ENCODE measurements at places on chromosomes 16 and 17.

DNA sequence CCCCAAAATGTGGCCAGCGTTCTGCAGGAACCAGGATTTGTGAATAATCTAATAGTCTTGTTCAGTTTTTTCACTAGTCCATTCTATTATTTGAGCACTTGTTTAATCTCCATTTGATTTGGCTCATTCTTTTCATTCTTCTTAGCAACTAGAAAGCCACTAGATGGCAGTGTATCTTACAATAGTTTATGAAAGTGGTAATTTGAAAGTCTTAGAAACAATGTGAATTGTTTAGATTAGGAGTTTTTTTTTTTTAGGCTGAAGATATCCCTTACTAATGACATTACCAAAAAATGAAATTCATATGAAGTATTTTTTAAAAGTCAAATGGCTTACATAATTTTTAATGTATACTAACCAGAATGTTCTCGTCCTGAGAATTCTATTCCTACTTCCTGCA lies 6.7 kb downstream of the ERI2 start:
- no peak overlapping the region for H3K4me3 ChIP-seq
- H3K4me1 ChIP-seq = no peaks in the 10 kb centered on the region
- H3K27ac ChIP-seq = no peak overlapping the region
- H3K36me3 ChIP-seq = no peaks in the 10 kb centered on the region
- DNase-seq = peak; percentile 39

GRCh38 chr17:48043176-48043575 lies 5.0 kb upstream of the NFE2L1 start:
- H3K4me3 ChIP-seq = no peak overlapping the region
- peaks cover 14% of the 10 kb centered on the region for H3K4me1 ChIP-seq
- no peak for DNase-seq
- H3K27ac ChIP-seq = no peak overlapping the region
- no peaks in the 10 kb centered on the region for H3K36me3 ChIP-seq

DNA sequence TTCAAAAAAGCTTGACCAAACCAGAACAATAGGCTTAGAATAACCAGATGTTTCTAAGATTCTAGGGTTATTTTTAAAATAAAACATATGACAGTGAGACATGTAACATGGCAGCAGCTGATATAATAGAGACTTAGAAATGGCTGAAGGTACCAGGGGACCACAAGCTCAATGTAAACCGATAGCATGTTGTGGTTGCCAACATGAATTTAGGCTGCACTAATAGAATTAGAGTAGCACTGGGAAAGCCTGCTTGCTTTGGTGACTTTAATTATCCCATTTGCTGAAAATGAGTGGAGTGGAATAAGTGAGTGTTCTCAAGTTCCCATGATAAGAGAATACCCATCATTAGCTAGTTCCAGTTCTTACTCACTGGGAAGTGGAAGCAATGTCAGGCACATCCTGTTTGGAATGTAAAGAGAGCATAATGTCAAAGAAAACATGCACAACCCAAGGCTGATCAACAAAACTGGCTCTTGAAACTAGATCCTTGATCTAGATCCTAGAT lies 621.2 kb upstream of the CDH5 start:
- no peak overlapping the region for H3K4me3 ChIP-seq
- DNase-seq = no peak
- H3K36me3 ChIP-seq = no peaks in the 10 kb centered on the region
- H3K4me1 ChIP-seq = peaks cover 4% of the 10 kb centered on the region
- H3K27ac ChIP-seq = no peak overlapping the region

DNA sequence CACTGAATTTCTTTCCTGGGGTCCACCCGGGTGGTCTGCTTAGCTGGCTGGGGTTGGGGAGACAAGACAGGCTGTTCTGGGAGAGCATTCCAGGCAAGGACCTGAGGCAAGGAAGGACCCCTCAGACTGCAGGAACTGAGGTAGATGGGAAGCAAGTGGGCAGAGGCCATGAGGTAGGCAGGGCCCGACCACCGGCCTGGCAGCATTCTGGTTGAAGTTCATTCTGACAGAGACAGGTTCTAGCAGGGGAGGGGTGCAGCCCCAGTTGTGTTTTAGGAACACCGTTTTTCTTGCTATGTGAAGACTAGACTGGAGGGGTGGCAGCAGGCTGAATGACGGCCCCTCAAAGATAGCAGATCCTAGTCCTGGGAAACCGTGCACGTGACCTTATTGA lies 17.5 kb downstream of the B9D1 start:
- H3K27ac ChIP-seq = no peak overlapping the region
- H3K4me1 ChIP-seq = peaks cover 53% of the 10 kb centered on the region
- H3K27me3 ChIP-seq = no peaks in the 10 kb centered on the region
- H3K4me3 ChIP-seq = no peak overlapping the region
- H3K36me3 ChIP-seq = no peaks in the 10 kb centered on the region

DNA sequence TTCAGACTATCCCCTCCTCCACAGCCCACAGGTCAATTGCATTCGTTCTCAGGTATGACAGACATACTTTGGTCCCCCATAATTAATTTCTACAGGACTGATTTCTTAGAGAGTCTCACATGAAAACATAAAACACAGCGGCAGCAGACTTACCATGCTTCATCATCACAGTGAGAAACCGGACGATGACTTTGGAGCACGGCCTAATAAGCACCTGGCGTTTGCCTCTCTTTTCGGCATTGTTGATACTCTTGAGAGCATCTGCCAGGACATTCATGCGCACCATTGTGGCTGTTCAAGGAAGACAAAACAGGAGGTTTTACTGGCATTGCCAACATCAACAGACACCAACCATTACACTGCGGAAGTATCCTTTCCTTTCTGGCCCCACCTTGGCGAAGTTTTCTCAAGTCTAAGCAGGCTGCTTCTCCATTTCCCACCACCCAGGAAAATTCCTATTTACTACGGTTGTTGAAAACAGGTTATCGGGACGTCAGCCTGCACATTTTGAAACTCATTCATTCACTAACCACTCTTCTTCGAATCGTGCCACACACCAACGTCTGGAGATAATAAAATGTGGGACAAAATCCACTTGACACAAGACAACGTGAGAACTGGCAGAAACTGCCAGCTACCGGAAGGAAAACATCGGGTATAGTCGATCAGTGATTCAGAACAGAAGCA lies 1.2 kb downstream of the RPS15A start:
- H3K27ac ChIP-seq = peak overlapping the region; percentile 92
- H3K36me3 ChIP-seq = peaks cover 3% of the 10 kb centered on the region
- peaks cover 25% of the 10 kb centered on the region for H3K4me1 ChIP-seq
- DNase-seq = no peak
- no peaks in the 10 kb centered on the region for H3K27me3 ChIP-seq

GRCh38 chr17:37744961-37745800 lies at the start of gene HNF1B:
TSS of gene HNF1B (minus strand) at chr17:37745059. CDS start at chr17:37744884, 175 bp downstream.
- DNase-seq = peak; percentile 81
- peaks cover 64% of the 10 kb centered on the region for H3K27me3 ChIP-seq
- H3K4me1 ChIP-seq = peaks cover 4% of the 10 kb centered on the region
- no peaks in the 10 kb centered on the region for H3K36me3 ChIP-seq

- H3K36me3 ChIP-seq = no peaks in the 10 kb centered on the region
- no peak for DNase-seq
- H3K4me3 ChIP-seq = no peak overlapping the region
- no peaks in the 10 kb centered on the region for H3K4me1 ChIP-seq
These were observed 1643.5 kb downstream of the TP53TG3F start for GRCh38 chr16:35102780-35103403.

DNA sequence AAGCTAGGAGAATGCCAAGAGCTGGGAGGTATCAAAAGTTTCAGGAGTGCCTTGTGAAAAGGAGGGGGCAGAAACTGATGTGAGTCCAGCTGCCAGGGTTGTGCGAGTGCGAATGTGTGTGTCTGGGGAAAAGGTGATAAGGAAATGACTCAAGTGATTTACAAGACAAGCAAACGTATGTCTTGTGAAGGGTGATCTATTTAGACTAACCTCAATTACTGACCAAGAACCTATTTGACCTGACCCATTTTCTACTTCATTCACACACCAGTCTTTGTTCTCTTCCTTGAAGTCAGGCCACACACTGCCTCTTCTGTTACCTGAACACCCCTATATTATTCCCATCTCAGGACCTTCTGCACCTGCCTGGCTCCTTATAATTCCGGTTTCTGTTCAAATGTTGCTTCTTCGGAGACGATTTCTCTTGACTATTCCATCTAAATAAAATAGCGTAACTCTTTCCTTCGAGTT lies 1.0 kb downstream of the GDE1 start:
- H3K36me3 ChIP-seq = no peaks in the 10 kb centered on the region
- peaks cover 10% of the 10 kb centered on the region for H3K4me1 ChIP-seq
- H3K27ac ChIP-seq = peak overlapping the region; percentile 94
- peak; percentile 68 for DNase-seq

DNA sequence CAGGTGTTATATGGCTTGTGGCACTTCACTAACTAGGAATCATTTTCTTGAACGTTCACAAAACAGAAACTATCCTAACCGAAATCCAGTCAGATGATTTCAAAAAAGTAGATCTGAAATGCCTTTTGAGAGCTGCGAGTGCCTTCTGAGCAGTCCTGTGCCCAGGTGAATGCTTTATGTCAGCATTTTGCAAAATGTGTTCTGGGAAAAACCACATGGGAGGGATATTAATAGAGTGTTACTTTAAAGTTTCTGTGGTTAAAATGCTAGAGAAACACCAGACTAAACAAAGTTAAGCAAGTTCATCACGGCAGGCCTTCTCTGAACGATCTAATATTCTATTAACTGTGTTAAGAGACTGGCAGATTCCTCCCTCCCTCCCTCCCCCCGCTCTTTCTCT lies 15.8 kb upstream of the RGS9 start:
- H3K4me3 ChIP-seq = no peak overlapping the region
- no peaks in the 10 kb centered on the region for H3K27me3 ChIP-seq
- no peaks in the 10 kb centered on the region for H3K36me3 ChIP-seq
- peaks cover 9% of the 10 kb centered on the region for H3K4me1 ChIP-seq
- no peak overlapping the region for H3K27ac ChIP-seq

DNA sequence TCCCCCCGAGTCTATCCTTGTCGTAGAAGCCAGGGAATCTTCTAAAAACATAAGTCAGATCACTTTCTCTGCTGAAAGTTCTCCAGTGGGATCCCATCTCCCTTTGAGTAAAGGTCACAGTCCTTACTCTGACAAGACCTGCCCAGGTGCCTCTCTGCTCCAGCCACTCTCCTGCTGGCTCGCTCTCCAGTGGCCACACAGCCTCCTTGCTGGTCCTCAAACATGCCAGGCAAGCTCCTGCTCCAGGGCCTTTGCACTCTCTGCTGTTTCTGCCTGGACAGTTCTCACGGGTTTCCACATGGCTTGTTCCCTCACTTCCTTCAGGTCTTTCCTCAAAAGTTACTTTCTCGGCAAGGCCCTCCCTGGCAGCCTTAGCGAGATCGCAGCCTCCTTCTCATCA lies 3.4 kb downstream of the B9D1 start:
- H3K27ac ChIP-seq = no peak overlapping the region
- no peak for DNase-seq
- no peak overlapping the region for H3K4me3 ChIP-seq
- peaks cover 12% of the 10 kb centered on the region for H3K4me1 ChIP-seq

DNA sequence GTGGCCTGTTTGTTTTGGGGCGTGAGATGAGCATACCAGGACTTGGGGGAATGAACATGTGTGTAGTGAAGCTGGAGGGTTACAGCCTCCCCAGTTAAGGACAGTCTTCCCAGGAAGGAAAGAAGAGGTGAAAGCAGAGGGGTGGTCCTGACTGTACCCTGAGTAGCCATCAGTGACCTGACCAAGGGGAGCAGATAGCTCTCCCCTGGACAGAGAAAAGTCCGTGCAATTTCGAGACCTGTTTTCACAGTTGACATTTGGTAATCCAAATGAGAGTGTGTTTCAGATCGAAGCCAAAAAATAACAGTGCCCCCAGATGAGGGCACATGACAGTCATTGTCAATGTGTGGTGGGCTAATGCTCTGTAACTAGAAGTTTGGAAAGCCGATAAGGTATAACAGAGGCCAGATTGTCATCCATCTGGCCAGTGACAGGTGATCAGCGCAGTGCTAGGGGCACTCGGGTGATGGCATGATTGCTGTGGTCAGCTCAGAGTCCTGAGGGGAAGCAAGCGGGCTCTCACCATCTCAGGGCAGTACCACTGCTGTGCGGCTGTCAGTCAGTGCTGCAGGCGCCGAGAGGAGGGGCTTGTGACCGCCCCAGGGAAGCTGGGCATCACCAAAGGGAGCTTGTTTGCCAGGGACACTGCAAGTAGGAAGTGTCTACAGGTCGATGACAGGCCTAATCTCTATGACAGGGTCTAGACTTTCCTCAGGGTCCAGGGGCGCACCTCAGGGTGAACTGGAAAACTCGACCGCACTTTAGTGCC lies 1.1 kb upstream of the NME2 start:
- DNase-seq = peak; percentile 25
- peak overlapping the region; percentile 85 for H3K4me3 ChIP-seq
- H3K27me3 ChIP-seq = no peaks in the 10 kb centered on the region
- no peaks in the 10 kb centered on the region for H3K36me3 ChIP-seq

- H3K27ac ChIP-seq = no peak overlapping the region
- H3K27me3 ChIP-seq = peaks cover 15% of the 10 kb centered on the region
- H3K4me1 ChIP-seq = no peaks in the 10 kb centered on the region
- H3K36me3 ChIP-seq = no peaks in the 10 kb centered on the region
- no peak overlapping the region for H3K4me3 ChIP-seq
These were observed 2.1 kb downstream of the RGS9 start for GRCh38 chr17:65139101-65139764.

- no peaks in the 10 kb centered on the region for H3K36me3 ChIP-seq
- H3K4me3 ChIP-seq = no peak overlapping the region
- DNase-seq = no peak
- peaks cover 28% of the 10 kb centered on the region for H3K4me1 ChIP-seq
These were observed 121.5 kb downstream of the ZFHX3 start for GRCh38 chr16:72926177-72927070.

DNA sequence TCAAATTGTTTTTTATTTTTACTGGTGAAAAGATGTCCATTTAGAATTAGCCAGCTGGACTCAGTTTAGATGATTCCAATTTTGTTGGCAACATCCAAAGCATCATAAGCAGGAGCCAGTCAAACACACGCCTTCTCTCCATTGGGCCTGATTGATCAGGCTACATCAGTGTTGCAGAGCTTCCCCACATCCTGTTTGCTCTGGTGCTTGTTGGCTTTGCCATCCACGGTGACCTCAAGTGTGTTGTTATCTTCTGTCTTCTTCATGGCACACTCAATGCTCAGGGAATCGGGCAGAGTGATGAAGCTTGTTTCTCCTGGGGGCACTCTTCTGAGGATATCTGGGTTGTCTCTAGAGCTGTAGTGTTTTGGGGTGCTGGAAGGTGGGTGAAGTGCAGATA lies 6.3 kb upstream of the NETO2 start:
- no peaks in the 10 kb centered on the region for H3K36me3 ChIP-seq
- H3K27ac ChIP-seq = no peak overlapping the region
- no peaks in the 10 kb centered on the region for H3K4me1 ChIP-seq
- DNase-seq = no peak
- no peak overlapping the region for H3K4me3 ChIP-seq
- peaks cover 4% of the 10 kb centered on the region for H3K27me3 ChIP-seq

GRCh38 chr16:49165025-49165424 lies 116.6 kb downstream of the CBLN1 start:
- DNase-seq = no peak
- peaks cover 8% of the 10 kb centered on the region for H3K27me3 ChIP-seq
- H3K27ac ChIP-seq = no peak overlapping the region
- H3K4me3 ChIP-seq = no peak overlapping the region

GRCh38 chr17:15452746-15453145 lies 14.7 kb downstream of the CDRT4 start:
- H3K4me3 ChIP-seq = no peak overlapping the region
- peaks cover 12% of the 10 kb centered on the region for H3K4me1 ChIP-seq
- no peaks in the 10 kb centered on the region for H3K27me3 ChIP-seq
- H3K36me3 ChIP-seq = no peaks in the 10 kb centered on the region

GRCh38 chr16:31678649-31679325 lies 151.1 kb downstream of the AHSP start:
- H3K4me3 ChIP-seq = no peak overlapping the region
- H3K27me3 ChIP-seq = no peaks in the 10 kb centered on the region
- H3K4me1 ChIP-seq = no peaks in the 10 kb centered on the region
- DNase-seq = no peak
- H3K27ac ChIP-seq = no peak overlapping the region

Data from hepatocyte (in vitro differentiated cells).